ENCODE measurements at places on chromosomes 7 and 10.
A peak's percentile ranks its signal among the peaks of the same experiment; 100 is the strongest.

GRCh38 chr10:63717027-63717715 lies 196.0 kb downstream of the REEP3 start:
- DNase-seq: no peak

DNA sequence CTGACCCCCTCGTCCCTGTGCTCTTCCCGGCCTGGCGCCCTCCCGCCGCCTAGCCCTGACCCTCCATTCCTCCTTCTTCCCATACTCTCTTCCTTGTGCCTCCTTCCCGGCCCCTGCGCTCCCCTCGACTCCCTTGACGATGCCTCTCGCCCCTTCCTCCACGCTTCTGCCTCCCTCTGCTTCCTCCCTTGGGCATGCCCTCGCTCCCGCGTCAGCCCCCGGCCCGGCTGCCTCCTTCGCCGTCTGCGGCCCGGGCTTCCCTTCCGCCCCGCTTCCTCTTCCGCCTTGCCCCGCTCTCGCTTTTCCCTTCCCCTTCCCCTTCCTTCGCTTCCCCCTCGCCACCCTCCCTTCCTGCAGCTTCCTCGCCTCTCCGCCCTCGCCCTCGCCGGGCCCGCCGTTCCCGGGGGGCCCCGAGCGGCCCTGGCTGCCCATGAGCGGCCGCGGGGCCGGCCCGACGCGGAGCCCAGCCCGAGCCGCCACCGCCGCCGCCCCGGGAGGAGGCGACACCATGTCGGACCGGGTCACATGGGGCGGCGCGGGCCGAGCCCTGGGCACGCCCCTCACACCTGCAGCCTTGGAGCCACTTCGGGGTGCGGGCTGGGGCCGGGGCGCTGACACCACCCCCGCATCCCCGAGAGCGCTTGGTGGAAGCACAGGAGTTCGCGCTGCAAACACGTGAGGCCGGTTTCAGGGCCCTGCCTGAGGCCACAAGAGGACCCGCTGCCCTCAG lies at the start of gene FBXW4:
Gene FBXW4 (minus strand): TSS at position 497 of the 730 bp plus-strand sequence. CDS start 65 bp downstream, at position 432.
- DNase-seq: peak; percentile 70

DNA sequence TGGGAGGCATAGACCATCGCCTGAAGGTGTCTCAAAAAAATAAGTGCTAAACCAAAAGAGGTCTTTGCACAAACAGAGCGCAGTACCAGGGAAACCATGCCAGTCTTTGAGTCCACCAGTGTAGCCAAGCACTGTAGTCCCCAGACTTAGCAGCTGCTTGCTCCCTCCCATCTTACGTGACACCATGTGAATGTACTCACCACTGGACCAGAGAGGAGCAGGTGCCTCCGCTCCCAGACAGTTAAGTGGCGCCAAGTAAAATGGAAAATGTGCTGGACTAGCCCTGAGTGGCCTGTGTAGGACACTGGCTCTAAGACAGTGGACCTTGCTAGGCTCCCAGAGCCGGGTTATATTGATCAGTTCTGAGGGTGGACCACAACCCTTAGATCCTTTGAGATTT lies 47.7 kb upstream of the PLEKHA1 start:
- DNase-seq: no peak

DNA sequence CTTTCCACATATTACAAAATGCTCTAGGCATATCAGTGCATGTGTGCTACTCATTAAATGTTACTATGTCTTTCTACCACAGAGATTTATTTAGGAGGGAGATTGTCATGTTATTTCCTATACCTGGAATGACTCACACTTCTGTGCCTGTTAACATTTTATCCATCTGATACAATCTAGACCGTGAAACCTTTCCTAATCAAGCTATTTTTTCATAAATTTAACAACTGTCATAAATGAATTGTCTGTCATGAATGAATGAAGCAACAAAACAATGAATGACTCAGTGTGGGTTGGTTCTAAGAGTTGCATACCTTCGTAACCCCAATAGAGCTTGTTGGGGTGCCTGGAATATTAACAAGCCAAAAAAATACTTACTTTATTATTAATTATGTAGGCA lies 554.3 kb downstream of the GRM8 start:
- DNase-seq: no peak

DNA sequence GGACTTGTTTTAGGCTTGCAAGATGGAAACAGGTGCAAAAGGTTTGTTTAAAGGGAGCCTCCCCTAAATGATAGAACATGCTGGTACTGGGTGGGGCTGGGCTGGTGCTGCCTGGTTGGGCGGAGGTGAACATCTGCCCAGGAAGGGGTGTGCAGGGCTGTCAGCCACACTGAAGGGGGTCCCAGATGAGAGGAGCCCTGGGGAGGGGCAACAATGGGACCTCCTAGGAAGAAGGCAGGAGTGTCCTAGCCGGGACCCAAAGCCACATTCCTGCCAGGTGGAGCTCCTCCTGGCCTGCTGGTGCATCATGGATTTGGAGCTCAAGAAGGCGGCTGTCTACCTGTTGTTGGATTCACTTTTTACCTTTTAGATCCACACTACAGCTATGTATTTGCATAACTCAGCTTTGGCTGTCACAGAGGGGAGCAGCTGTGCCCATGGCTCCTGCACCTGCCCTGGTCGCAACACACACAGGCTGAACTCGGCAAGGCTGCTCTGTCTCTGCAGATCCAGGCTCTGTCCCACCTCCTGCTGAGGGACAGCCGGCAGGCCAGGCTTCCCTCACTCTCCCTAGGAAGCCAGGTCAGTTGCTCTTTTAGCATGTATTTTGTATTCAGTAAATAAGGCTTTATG lies 59.9 kb downstream of the ADARB2 start:
- DNase-seq: no peak

Measured in left lung (tissue), 14 donors.